Fibroblast of villous mesenchyme (primary cell): ENCODE measurements at places on chromosomes 4 and X. TPM values are rescaled to one million over a fixed set of nuclear protein-coding genes. Genes with fewer than 3 reads are reported as not detected.

PRDM8 gene
- total RNA-seq, result 7.3 and 7.7 TPM in 2 replicates

CSN1S1 gene
- total RNA-seq, result not detected in 2 replicates

ZBTB49 gene
- total RNA-seq, result 6.4 and 9.9 TPM in 2 replicates

DGKK gene
- total RNA-seq, result not detected in 2 replicates

KLHL2 gene
- 11.0 and 16.4 TPM in 2 replicates for total RNA-seq

CT45A1 gene
- total RNA-seq, result not detected in 2 replicates

THOC2 gene
- 80.5 and 101 TPM in 2 replicates for total RNA-seq

RTL3 gene
- under 0.01 and 0.32 TPM in 2 replicates for total RNA-seq

- DNase-seq, result no peak
Observed at GRCh38 chrX:14630733-14631132, 101.4 kb downstream of the GLRA2 start.

DNA sequence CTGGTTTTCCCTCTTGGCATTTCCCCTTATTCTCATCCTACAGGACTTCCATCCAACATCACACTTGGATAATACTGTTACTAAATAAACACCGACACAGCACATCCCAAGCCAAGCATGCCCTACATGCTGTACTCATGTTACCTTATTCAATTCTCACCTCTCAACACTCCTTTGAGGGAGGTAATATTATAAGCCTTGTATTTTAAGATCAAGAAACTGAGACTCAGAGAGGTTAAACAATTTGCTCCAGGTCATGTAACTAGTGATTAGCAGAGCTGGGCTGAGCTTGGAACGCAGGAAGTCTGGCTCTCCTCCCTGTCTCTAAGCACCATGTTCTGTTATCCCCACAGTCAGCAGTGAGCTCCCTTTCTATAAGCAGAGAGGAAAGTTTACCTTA, 333.6 kb upstream of the IGFBP7 start:
- no peak for DNase-seq

- DNase-seq, result peak; percentile 34
Observed at GRCh38 chr4:78691971-78692821, 84.0 kb upstream of the BMP2K start.

DNA sequence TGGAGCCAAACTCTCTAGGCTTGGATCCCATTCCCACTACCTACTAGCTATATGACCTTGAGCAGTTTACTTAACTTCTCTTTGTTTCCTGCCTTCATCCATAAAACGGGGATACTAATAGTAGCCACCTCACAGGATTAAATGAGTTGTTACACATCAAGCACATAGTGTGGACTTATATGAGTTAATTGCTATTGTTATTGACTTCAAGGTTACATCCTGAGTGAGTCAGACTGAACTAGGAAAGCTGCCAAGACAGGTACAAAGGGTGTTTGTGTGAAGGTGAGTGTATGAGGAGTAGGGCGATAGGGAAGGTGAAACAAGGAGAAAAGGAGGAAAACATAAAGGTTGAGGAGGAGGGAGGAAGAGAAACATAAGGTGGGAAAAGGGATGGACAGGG, 32.2 kb downstream of the TFDP3 start:
- no peak for DNase-seq

DNA sequence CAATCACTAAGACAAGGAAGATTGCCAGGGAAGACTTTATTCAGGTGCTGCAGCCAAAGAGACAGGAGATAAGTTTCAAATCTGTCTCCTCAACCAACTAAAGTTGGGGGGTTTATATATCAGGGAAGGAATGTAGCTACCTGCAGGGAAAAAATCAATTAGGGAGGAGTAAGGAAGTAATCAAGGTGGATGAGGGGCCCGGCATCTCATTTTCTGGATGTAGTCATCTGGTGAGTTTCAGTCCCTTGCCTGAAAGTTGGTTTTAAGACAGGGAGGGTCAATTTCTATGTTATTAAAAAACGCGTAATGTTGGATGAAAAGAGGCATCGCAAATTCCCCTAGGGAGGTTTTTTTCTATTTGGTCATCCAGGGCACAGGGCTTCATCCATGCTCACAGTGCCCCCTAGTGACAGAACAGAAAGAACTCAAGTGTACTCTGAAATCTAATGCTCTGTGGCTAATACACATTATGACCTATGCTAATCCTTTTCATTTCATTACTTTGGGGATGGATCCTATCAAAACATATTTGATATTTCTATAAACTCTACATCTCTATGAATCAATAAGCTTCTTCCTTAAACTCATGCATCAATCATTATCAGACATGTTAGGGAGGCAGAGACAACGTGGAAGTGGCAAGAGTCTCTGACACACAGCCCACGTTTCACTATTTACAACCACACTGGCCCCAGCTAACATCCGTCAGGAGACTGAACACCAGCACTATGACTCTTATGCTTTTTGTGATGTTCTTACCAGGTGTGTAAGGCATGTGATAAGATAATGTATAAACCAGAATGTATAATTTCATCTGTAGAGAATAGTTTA, 1577.0 kb upstream of the TENM3 start:
- peak; percentile 4 for DNase-seq

DNA sequence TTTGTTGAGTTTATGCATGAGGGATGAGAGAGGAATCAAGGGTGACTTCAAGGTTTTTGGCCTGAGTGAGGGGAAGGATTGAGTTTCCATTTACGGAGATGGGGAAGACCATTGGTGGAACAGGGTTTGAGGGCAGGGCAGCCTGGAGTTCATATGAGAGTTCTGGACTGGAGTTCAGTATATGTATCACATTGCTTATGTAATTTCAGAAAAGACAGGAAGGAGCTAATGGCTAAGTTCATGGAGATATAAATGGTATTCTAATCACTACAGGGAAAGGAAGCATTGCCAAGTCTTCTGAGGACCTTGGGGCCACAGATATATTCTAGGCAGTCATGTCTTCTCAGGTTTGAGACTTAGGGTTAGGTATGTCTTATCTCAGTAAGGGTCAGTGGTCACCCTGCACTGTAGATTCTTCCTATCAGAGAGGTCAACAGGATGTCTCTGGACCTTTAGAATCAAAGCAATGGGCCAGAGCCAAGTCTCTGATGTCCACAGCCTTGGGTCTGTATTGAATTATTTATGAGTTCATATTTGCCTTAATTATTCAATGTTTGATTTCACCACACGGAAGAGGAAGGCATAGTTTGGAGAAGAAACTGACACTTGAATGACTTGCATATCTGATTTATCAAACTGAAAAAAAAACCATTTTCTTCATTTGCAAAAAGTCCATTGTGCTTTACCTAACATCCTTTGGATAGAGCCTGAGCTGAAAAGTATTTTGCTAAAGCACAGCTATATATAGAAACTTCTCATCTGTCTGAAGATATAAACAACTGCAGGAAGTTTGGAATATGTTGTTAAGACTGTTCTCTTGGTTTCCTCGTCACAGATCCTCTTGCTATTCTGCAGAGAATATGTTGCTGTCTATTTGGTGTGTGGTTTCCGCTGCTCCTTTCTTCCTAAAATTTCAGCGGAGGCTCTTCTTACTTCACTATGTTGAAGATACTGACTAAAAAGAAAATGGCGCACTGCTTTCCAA, 139.5 kb downstream of the PDGFRA start:
- peak; percentile 20 for DNase-seq

GRCh38 chr4:135201081-135201480, 999.5 kb upstream of the PABPC4L start:
- peak; percentile 2 for DNase-seq

DNA sequence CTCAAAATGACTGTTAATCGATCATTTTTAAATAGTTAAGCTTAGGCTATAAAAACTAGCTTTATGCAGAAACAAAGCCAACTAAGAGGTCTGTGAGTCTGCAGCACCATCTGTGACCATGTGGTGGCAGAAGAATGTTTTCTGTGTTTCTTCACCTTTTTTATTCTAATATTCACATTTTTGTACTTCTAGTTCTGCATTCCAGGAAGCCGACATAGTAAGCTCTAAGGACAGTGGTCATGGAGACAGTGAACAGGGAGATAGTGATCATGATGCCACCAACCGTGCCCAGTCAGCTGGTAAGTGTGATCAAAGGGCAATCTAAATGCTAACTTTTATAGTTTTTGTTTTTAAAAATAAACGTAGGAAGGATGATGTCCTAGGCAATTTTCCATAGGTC, 5.6 kb downstream of the PCDH10 start:
- DNase-seq, result no peak

DNA sequence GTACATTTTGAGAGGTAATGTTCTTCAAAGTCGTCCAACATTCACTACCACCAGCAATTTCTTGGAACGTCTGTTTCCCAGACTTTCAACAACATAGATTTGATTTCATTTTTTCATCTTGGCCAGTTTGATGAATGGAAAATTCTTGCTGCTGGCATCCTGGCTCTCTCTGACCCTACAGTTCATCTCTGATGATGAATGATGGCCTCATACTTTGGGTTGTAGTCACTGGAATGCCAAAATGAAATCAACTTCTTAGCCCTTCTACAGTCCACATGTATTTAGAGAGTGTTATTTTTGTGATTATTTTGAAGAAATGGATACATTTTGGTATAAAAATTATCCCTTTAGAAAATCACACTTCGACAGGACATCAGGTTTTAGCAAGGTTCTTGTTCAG, 8.8 kb downstream of the CHST7 start:
- DNase-seq, result no peak

DNA sequence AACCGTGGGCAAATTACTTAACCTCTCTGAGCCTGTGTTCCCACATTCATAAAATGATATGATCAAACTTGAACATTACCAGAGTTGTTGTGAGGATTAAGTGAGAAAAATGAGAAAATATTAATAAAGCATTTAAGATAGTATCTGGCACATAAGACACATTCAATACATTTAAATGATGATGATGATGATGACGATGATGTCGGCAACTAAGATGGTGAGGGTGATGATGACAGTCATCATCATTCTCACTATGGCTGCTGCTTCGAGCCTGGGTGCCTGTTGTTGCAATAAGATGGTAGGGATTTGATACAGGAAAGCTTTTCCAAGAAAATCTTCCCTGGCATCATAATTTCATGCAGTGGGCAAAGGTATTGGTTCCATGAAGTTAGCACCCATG, 11.1 kb downstream of the TMEM164 start:
- DNase-seq, result no peak

- no peak for DNase-seq
Observed at GRCh38 chrX:41152221-41152620, 67.0 kb downstream of the USP9X start.

DNA sequence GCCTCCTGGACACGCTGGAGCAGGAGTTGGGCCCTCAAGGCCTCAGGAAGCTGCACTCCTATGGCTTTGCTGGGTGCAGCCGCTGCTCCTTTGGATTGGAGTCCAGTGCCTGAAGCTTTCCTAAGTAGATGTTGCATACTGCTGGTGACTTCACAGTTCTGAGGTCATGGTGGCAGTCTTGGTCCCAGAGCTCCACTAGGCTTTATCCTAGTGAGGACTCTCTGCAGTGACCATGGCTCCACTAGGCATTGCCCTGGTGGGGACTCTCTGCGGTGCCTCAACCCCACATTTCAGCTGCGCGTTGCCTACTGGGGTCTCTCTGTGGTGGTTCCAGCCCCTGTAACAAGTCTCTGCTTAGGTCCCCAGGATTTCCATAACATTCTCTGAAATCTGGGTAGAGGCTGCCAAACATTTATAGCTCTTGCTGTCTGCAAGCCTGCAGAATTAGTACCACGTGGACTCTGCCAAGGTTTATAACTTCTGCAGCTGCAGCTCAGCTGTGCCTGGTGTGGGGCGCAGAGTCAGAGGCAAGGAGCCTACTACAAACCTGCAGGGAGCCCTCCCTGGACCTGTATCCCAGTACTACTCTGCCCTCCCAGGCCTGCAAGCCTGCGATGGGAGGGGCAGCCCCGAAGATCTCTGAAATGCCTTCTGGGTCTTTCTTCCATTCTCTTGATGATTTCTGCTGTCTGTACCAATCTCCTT, 46.0 kb upstream of the NFKB1 start:
- DNase-seq, result peak; percentile 22

GRCh38 chr4:154208424-154208823, 283.2 kb downstream of the DCHS2 start:
- DNase-seq, result peak; percentile 3

DNA sequence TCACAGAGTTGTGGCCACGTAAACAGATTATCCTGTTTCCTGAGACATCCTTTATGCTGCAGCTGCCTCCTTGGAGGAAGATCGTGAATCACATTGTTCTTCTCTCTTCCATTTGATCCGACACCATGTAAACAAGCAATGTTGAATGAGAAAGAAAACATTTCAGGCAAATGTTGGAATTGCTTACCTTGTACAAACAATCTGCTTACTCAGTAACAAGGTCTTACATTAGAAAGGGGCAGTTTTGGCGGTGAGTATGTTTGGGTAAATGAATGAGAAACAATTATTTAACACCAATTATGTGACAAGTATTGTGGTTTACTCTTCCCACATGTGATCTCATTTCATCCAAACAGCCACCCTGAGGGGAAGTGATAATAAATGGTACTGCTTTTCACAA, 637.8 kb downstream of the RAB28 start:
- no peak for DNase-seq

- peak; percentile 5 for DNase-seq
Observed at GRCh38 chr4:31674313-31674947, 954.3 kb downstream of the PCDH7 start.

DNA sequence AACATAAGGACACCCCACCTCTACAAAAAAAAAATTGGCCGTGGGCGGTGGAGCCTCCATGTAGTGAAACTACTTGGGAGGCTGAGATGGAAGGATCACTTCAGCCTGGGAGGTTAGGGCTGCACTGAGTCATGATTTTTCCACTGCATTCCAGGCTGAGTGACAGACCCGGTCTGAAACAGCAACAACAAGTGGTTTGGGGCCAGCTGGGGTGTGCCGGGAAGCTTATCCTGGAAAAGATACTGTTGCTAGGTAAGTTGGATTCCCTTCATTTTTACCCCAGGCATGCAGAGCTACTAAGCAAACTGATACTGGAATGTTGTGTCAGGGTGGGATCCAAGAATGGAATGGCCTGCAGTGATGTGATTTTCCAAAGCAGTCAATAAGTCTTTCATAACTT, 57.0 kb downstream of the XAGE2 start:
- peak; percentile 23 for DNase-seq

DNA sequence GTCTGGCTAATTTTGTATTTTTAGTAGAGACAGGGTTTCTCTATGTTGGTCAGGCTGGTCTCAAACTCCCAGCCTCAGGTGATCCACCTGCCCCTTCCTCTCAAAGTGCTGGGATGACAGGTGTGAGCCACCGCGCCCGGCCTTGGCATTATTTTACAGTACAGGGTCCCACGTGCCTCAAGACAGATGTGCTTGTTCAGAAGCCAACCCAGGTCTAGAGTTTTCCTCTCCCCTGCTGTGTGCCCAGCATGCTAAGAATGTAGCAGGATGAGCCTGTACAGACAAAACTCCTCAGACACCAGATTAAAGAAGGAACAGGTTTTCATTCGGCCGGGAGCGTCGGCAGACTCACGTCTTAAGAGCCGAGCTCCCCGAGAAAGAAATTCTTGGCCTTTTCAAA, 42.2 kb downstream of the CRLF2 start:
- DNase-seq, result no peak

DNA sequence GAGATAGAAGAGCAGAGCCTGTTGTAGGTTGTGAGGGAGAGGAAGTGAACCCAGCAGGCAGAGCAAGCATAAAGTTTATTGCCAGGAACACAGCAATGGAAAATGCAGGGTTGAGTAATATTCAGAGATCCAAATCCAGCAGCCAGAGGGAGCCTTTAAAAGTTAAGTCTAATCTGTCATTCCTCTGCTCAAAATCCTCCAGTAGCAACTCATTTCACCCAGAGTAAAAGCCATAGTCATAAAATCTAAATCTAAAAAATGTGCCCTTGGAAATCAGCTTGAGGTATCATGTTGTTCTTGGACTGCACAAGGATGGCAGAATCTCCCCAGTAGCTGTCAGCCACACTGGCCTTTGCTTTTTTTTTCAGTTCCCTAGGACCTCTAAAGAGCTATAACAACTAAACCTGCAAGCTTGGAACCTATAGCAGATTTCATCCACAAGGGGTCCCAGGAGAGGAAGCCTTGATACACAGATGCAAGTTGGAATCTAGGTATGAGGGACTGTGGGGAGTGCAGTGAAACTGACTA, 62.9 kb upstream of the FRAS1 start:
- peak; percentile 69 for DNase-seq
